NB4 (cell line): ENCODE measurements at places on chromosomes 11 and 22.

DNA sequence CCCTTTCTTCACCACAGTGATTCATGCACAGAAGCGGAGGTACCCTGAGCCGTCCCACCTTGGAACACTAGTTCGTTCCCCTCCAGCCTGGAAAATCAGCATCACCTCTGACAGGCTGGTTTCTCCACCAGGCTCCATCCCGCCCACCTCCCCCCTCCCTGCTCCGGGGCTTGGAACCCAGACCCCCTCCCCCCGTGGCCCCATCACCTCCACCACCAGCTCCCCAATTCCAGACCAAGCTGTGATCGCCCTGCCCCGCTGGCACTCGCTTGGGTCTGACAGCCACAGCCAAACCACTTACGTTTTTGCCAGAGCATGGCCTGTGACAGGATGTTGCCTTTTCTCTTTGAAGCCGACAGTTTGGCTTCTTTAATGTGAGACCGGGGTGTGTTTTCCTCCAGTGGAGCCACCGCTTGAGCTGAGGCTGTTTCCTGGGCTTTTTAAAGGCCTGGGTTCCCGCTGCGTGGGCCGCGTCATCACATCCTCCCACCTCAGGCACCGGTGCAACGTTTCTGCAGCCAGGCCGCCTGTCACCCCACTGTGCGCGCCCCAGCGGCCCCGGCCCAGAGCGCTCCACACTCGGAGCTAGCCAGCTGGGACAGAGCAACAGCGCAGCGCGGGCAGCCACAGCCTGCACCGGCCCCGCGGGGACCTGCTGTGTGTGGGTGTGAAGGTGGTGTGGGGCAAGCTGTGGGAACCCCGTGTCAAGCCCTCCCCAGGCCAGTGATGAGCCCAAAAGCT is at the start of gene POU2AF1:
Gene POU2AF1, minus strand, starts transcription at position 415 of the 741 bp plus-strand sequence. Its CDS starts 98 bp downstream, at position 317.
- no peak for DNase-seq

DNA sequence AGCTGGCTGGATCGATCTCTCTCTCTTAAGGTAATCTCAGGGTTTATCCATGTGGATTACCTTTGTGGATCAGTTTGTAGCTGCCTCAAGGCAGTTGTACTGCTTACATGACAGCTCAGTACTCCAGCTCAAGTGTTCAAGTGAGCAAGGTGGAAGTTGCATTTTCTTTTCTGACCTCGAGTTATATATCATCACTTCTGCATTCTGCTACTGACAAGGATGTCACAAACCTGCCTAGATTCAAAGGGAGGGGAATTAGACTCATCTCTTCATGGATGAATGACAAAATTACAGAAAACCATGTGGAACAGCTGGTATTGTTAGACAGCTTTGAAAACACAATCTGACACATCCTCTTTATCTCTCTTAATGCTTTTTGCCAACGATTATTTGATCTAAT is 6.1 kb upstream of the TCN2 start:
- peak; percentile 16 for DNase-seq

- DNase-seq: no peak
These were observed 182.3 kb downstream of the BLID start for GRCh38 chr11:121933694-121934093.

GRCh38 chr22:49449811-49450446 is 377.7 kb downstream of the BRD1 start:
- DNase-seq: no peak

DNA sequence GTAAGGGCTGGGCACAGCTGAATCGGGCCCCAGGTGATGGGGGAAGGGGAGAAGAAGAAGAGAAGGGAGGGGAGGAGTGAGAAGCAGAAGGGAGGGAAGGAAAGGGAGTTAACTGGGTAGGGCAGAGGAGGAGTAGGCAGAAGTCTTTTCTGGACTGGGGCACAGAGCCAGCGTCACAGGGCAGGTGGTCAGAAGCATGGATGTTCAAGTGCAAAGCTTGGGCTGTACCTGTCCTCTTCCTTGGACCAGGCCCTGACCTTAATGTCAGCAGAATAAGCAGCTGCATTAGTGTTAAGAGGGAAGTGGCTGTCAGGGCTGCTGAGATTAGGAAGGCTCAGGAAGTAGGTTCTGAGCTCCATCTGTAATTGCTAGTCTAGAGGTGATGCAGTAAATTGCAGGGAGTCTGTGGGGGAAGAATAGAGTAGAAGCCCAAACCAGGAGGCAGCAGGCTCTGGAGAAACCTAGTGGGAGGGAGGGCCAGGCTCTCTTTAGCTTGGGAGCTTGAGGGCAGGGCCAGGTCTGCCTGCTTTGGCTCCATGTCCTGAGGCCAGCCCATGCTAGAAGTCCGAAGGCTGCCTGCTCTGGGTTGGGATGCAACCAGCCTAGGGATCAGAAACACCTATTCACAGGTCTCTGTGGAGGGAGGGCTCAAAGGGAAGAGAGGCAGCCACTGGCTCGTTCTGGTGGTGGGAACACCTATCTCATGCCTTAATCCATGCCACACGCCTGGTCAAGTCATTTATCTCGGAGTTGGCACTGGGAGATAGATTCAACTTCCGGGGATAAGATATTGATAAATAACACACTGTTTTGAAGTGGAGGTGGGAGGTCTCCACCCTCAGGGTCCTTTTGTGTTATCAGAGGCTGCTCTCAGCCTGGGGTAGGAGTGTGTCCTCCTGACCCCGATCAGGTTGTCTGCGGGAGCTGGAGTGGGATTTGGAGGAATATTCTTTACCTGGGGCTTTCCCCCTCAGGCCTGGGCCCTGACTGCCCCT is 1.7 kb upstream of the UCP3 start:
- no peak for DNase-seq

- DNase-seq: no peak
These were observed 130.5 kb upstream of the ANO3 start for GRCh38 chr11:26201411-26201810.

GRCh38 chr11:114075891-114076441 is 16.5 kb downstream of the ZBTB16 start:
- peak; percentile 56 for DNase-seq

DNA sequence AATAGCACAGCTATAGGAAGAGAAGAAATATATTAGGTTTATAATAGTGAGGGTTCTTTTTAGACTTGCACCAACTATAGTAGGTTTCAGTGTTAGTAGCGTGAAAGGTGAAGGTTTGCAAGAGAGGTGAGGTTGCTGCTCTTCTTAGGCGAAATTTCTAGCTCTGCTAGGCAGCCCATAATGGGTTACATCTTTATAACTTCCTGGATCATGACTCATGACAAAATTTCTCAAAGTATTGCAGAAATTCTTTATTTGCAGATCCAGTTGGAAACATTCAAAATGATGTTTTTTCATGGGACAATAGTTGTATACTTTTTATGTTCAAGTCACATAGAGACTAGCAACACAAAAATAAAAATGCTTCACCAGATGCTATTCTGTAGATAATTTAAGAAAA is 260.0 kb downstream of the SOX6 start:
- DNase-seq: no peak

DNA sequence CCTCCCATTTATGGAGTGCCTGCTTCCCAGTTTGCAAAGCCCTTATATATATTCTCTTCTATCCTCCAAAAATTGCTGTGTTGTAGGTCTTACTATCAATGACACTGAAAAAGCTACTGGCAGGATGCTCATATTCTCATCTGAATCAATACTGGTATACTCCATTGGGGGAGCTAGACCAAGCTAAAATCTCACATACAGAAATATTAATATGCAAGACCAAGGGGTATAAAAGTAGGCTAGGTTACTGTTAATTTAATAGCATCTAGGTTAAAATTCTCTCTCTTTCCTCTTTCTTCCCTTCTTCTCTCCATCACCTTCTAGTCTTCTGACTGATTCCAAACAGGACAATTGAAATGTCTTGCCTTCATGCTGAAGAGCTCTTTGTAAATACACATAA is 17.1 kb upstream of the BDNF start:
- DNase-seq: no peak

DNA sequence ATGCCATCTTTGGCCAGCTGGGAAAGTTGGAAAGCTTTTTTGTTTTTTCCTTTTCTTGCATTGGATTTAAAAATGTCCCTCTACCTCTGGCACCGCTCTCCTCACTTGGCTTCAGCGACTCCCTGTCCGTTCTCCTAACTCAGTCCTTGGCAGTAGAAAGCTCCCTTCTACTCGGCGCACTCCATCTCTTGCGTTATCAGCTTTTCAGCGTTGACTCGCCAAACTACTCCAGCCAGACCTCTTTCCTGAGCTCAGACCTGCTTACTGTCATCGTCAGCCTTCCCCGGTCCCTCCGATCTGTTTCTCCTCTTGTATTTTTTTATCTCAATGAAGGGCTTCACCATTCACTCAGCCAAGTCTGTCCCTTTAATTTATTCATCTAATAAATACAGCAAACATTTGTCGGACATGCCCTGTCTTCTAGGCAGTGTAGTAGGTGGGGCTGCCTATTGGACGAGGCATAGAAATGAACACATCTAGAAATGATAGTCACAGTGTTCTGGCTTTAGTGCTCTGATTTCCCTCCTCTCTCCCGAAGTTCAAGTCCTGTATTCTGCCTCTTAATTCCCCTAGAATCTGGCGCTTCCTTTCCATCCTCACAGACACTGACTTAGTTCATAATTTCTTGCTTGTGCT is 839 bp downstream of the CEP164 start:
- peak; percentile 53 for DNase-seq

DNA sequence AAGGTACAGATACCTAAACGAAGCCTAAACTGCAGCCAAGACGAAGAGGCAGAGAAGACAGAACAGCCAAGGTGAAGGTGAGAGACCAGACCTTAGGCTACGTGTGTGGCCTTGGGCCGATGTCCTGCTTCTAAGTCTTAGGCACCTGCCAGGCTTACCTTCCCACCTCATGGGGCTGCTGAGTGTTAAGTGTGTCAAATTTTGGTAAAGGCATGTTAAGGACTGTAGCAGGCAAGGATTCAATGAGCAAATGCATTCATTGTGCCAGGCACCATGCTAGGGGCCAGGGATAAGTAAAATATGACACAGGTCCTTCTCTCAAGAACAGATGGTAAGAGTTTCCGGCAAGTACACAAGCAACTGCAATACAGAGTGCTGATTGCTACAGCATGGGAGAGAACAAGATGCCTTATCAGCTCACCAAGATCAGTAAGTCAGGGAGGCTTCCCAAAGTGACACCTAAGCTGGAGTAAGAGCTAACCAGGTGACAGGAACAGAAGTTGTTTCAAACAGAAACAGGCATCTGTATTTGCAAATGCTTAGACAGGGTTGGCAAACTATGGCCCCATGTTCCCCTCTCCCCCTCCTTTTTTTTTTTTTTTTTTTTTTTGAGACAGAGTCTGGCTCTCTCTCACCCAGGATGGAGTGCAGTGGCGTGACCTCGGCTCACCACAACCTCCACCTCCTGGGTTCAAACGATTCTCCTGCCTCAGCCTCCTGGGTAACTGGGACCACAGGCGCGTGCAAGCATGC is 46.7 kb downstream of the CLTCL1 start:
- DNase-seq: peak; percentile 69

GRCh38 chr11:11993839-11994238 is 14.6 kb downstream of the DKK3 start:
- no peak for DNase-seq

- DNase-seq: peak; percentile 61
These were observed 5.7 kb upstream of the SULT4A1 start for GRCh38 chr22:43867839-43868635.

DNA sequence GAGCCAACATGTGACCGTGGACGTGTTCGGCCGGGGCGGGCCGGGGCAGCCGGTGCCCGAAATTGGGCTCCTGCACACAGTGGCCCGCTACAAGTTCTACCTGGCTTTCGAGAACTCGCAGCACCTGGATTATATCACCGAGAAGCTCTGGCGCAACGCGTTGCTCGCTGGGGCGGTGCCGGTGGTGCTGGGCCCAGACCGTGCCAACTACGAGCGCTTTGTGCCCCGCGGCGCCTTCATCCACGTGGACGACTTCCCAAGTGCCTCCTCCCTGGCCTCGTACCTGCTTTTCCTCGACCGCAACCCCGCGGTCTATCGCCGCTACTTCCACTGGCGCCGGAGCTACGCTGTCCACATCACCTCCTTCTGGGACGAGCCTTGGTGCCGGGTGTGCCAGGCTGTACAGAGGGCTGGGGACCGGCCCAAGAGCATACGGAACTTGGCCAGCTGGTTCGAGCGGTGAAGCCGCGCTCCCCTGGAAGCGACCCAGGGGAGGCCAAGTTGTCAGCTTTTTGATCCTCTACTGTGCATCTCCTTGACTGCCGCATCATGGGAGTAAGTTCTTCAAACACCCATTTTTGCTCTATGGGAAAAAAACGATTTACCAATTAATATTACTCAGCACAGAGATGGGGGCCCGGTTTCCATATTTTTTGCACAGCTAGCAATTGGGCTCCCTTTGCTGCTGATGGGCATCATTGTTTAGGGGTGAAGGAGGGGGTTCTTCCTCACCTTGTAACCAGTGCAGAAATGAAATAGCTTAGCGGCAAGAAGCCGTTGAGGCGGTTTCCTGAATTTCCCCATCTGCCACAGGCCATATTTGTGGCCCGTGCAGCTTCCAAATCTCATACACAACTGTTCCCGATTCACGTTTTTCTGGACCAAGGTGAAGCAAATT is 1.8 kb downstream of the FUT4 start:
- peak; percentile 74 for DNase-seq

- no peak for DNase-seq
These were observed 1.6 kb upstream of the THOC5 start for GRCh38 chr22:29555065-29555644.

DNA sequence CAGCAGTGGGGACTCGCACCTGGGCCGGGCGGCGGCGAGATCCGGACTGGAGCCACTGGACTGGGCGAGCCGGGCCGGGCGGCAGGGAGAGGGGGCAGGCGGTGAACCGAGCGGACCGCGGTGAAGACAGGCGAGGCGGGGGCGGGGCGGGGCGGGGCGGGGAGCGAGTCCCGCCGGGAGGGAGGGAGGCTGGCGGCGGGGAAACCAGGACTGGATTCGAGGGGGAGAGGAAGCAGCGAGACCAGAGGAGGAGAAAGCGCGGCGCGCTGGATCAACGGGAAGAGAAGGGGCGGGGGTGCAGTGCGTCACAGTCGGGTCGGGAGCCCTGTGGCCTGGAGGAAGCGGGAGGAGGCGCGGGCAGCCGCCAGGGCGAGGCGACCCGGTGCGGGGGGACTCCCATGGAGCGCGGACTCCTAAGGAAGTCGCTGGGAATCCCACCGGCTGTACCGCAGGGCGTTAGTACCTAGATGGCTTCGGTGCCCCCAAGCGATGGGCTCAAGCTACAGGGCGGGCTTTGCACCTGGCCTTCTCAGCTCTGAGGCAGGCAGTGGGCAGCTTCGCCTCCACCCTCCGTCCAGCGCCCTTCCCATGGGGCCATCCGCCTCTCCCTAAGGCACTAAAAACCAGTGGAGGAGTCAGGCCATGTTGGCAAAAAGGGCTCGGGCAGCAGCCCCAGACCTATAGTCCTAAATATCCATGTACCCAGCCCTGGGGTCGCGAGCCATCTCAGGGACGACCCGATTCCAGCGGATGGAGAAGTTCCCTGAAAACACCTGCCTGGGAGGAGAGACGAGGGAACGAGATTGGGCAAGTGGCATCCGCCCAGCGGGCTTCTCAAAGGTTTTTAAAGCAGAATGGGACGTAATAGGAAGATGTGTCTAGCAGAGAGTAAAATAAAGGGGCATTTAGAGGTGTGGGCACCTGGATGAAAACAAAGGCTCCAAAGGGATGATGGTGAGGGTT is at the start of gene TMEM121B:
Gene TMEM121B, minus strand, starts transcription at position 128 of the 963 bp plus-strand sequence. CDS start 233 bp downstream, outside the sequence.
- DNase-seq: peak; percentile 80
